ENCODE measurements at places on chromosomes 11 and 22. TPM values are rescaled to one million over a fixed set of nuclear protein-coding genes. Genes with fewer than 3 reads are reported as not detected.

The CCDC73 gene
- polyA plus RNA-seq: not detected

The ADAMTS8 gene
- polyA plus RNA-seq: not detected

The FDXACB1 gene
- polyA plus RNA-seq: 7.6 TPM

The FAM180B gene
- not detected for polyA plus RNA-seq

The MMP13 gene
- not detected for polyA plus RNA-seq

The PLEKHB1 gene
- 103 TPM for polyA plus RNA-seq

The DBX1 gene
- polyA plus RNA-seq: not detected

The TP53I11 gene
- polyA plus RNA-seq: 1.1 TPM

The WBP2NL gene
- polyA plus RNA-seq: 0.57 TPM

The CCDC81 gene
- polyA plus RNA-seq: not detected

The ZNF214 gene
- not detected for polyA plus RNA-seq

The FOSL1 gene
- 0.22 TPM for polyA plus RNA-seq

The LRRC32 gene
- polyA plus RNA-seq: not detected

The PIWIL4 gene
- polyA plus RNA-seq: 0.98 TPM

The OSM gene
- 4.4 TPM for polyA plus RNA-seq

The VSIG10L2 gene
- polyA plus RNA-seq: not detected

The OR8A1 gene
- polyA plus RNA-seq: not detected

The EIF3D gene
- 173 TPM for polyA plus RNA-seq

The ARFIP2 gene
- polyA plus RNA-seq: 38.3 TPM

The MYO7A gene
- not detected for polyA plus RNA-seq

The ACRV1 gene
- not detected for polyA plus RNA-seq

The VPS26B gene
- polyA plus RNA-seq: 57.7 TPM

The PTGDR2 gene
- polyA plus RNA-seq: not detected

The CRKL gene
- 39.0 TPM for polyA plus RNA-seq

The BIRC3 gene
- 22.9 TPM for polyA plus RNA-seq

The PAMR1 gene
- not detected for polyA plus RNA-seq

The RAG1 gene
- 0.05 TPM for polyA plus RNA-seq

The C11orf87 gene
- not detected for polyA plus RNA-seq

The CXCR5 gene
- polyA plus RNA-seq: 0.29 TPM

The SUN2 gene
- polyA plus RNA-seq: 518 TPM

The SOX6 gene
- polyA plus RNA-seq: 0.26 TPM

The FOLR1 gene
- polyA plus RNA-seq: not detected

The SLC7A4 gene
- polyA plus RNA-seq: 1.4 TPM

The OR5B21 gene
- polyA plus RNA-seq: not detected

The YPEL1 gene
- 15.3 TPM for polyA plus RNA-seq

The CREB3L1 gene
- not detected for polyA plus RNA-seq

The OR52N1 gene
- polyA plus RNA-seq: not detected

The SHISA8 gene
- not detected for polyA plus RNA-seq

Data from naive thymus-derived CD8-positive, alpha-beta T cell (primary cell).